ENCODE measurements at places on chromosomes 11 and 22.

GRCh38 chr11:4826425-4826824 is 5.3 kb downstream of the OR51F2 start:
- DNase-seq = no peak

- no peak for DNase-seq
Measured at GRCh38 chr11:16792426-16792825, 54.0 kb downstream of the C11orf58 start.

DNA sequence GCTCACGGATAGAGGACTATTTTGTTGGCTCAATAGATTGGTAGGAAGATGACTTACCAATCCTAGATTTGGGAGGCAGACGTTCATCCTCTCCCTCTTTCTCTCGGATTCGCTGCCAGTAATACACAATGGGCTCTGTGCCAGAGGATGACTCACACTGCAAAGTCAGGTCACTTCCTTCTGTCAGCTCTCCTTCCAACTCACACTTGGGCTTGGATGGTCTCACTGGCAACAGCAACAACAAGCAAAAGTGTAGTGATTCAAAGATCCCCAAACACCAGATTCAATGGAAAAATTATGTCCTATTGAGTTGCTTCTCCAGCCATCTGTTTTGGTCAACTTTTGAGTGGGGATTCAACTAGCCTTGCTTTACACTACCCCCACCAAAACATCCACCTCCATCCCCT is 21.7 kb upstream of the HSPA8 start:
- peak; percentile 89 for DNase-seq

DNA sequence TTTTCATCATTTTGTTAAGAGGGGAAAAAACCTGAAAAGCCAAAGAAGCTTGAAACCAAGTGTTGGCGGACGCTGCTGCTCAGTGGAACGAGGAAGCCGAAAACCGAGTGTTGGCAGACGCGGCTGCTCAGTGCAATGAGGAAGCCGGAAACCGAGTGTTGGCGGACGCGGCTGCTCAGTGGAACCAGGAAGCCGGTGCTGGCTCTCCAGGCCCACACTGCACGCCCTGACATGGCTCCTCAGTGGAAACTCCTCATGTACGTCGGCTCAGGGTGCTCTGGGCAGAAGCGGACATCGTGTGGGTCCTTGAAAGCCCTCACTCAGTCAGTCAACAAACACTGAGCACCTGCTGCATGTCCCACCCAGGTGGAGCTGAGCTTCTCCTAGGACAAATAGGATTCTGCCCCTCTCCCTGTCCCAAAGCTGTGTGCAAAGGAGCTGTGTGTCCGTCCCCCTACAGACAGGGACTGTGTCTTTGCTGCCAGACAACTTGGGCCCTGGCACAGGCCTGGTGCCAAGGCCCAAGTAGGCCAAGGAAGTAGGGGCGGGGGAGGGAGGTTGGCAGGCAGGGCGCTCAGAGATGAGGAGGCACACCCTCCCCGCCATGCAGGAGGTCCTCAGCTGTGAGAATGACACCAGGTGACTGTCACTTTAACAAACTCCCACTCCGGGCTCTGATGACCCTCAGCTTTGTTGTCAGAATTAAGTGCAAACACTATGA is 37.3 kb downstream of the PHF21B start:
- no peak for DNase-seq

- no peak for DNase-seq
Measured at GRCh38 chr11:44973632-44974401, 23.1 kb upstream of the TP53I11 start.

DNA sequence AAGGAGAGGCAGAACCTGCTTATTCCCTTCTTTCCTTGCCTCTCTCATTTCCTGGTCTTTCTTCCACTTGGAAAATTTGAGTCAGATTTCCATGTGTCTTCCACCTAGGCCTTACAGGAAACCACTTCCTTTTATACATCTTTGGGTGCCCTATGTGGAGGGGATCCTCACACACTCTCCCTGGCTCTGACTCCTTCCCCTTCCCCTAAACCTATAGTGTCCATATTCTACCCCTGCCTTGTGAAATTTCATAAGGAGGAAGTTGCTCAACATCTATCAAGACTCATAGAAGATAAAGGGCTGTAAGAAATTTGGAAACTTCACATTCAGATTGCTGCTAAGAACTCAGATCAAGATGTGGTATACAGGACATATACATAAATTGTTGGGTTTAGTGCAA is 20.4 kb downstream of the TUG1 start:
- DNase-seq = no peak

- DNase-seq = no peak
Measured at GRCh38 chr22:38203090-38203810, 1.5 kb downstream of the MAFF start.

- DNase-seq = no peak
Measured at GRCh38 chr22:48429446-48430020, 1398.1 kb downstream of the BRD1 start.

- DNase-seq = no peak
Measured at GRCh38 chr11:103736315-103737036, 300.0 kb upstream of the DDI1 start.

DNA sequence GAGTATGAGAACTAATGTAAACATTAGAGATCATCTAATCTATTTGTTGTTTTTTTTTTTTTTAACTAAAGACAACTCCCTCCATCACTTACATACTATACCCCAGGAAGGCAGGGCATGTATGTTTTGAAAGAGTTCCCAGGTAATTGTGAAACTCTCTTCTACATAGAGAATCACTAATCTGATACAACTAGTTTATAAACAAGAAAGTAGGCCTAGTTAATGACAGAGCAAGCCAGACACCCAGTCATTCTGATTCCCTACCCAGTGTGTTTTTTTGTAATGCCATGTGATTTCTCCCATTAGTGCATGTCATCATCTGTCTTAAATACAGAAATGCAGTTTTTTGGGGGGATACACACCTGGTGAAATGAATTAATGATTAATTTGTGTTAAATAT is 120.9 kb downstream of the C11orf65 start:
- no peak for DNase-seq

DNA sequence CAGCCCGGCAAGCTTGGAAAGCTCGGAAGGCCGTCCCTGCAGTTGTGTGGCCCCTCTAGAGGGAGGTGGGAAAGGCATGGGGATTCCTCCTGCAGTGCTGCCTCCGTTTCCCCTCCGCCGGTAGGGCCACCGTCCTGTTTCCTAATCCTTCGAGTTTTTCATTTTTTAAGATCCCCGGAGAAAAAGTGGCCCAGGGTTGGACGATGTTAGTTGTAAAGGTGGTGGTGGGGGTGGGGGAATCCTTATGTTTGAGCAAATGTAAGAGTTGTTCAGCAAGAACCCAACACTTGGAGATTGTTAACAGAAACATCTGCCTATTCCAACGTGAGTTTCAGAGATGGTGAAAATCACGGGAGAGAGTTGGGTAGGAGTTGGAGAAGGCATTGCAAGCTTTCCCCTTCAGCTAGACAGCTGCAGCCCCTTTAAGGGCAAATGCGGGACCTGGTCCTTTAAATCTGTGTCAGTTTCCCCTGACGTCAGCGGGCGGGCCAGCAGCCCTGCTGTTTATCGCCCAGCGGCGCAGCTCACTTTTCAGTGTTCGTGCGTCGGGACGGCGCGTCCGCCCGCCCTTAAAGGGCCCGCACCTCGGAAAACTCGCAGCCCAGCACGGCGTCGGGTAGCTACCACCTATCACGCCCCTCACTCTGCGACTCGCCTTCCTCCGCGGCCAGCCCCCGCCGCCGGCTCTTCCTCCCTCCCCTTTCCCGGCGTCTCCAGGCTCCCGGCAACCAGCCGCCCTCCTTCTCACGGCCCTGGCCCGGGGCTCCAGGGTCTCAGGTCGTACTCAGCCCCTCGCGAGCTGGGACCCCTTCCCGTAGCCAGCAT is at the start of gene SIDT2:
SIDT2 (plus strand) TSS at position 534 of the 825 bp plus-strand sequence. CDS start 521 bp downstream, outside the sequence.
- DNase-seq = peak; percentile 75

DNA sequence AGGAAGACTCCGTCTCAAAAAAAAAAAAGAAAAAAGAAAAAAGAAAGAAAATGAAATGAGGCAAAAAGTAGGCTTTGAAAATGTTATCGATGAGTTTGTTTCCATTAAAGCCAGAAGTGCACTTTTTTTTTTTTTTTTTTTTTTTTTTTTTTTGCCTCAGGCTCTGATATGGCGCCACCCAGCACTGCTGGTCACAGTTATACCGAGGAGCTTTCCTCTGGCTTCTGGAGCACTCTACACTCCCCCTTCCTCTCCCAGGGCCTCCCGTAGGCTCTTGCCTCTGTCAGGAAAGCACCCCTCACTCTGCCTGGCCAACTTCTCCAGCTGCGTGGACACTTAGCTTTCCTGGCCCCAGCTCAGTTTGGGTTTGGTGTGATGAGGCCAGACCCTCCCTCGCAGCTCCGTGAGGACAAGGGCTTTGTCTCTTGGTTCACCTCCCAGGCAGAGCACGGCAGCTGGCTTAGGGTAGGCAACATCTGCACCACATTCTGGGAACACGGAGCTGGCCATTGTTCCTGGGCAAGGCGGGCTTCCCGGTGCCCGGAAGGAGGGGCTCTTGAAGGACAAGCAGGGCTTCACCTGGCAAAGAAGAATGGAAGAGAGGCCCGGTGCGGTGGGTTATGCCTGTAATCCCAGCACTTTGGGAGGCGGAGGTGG is 16.9 kb downstream of the FADS2 start:
- no peak for DNase-seq

GRCh38 chr11:125513705-125514265 is 17.7 kb upstream of the FEZ1 start:
- no peak for DNase-seq

- DNase-seq = no peak
Measured at GRCh38 chr11:79768343-79768742, 327.5 kb upstream of the TENM4 start.

DNA sequence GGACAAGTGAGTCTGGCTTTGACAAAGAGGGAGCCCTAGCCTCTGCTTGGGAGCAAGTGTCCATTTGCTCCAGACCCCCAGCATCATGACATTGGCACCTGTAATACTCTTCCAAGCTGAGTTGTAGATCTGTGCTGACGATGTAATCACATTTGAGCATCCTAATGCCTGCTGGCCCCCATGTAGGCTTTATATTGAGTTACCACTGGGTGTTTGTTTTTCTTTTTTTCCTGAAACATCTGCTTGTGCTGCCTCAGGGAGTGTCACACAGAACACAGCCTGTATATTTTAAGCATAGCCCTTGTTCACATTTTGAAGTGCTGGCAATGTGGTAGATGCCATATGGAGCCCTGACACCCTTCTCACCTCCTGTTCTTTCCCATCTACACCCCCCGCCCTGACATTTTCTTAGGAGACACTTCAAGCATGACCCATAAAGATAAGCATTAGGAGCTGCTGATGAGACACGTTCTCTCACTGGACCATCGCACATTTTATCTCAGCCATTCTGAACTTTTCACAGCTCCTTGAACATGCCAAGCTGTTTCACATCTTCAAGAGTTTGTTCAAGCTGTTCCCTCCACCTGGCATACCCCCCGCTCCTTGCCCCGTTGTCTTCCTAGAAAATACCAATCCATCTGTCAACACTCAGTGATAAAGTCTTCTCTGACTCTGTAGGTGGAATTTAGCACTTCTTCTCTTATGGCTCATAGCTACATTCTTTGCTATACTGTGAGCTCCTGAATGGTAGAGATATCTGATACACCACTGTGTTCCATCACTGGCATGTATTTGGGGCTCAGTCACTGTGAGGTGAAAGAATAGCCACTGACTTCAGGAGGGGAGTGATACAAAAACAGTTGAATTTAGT is 128.7 kb downstream of the TRIM44 start:
- no peak for DNase-seq

GRCh38 chr11:128428935-128429334 is 158.4 kb downstream of the ETS1 start:
- DNase-seq = no peak

DNA sequence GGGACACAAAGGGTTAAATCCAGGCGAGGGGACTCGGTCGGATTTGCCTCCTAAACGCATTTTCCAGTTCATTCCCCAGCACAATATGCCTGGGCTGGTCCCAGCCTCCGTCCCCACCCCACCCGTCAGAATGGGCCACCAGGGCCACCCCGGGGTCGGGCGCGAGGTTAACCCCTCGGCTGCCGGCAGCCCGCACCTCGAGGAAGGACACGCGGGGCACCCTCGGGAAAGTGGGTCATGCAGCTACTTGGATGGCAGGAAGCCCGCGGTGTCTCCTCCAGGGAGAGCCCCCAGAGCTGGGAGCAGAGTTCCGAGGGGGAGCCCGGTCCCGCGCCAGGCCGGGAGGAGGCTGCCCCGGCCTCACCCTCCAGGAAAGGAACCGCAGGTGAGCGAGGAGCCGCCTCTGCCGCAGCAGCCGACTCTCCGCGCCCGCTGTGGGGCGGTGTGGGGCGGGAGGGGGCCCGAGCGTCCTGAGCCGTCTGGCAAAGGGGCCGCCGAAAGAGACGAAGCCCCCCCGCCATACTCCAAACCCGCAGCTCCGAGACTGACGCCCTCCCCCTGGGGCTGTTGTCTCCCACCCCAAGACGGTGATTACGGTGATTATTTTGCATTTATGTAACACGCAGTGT is 1.4 kb downstream of the NECTIN1 start:
- no peak for DNase-seq

- peak; percentile 48 for DNase-seq
Measured at GRCh38 chr11:128290106-128290840, 297.1 kb downstream of the ETS1 start.

- no peak for DNase-seq
Measured at GRCh38 chr11:62463121-62463542, 44.3 kb downstream of the SCGB1A1 start.

DNA sequence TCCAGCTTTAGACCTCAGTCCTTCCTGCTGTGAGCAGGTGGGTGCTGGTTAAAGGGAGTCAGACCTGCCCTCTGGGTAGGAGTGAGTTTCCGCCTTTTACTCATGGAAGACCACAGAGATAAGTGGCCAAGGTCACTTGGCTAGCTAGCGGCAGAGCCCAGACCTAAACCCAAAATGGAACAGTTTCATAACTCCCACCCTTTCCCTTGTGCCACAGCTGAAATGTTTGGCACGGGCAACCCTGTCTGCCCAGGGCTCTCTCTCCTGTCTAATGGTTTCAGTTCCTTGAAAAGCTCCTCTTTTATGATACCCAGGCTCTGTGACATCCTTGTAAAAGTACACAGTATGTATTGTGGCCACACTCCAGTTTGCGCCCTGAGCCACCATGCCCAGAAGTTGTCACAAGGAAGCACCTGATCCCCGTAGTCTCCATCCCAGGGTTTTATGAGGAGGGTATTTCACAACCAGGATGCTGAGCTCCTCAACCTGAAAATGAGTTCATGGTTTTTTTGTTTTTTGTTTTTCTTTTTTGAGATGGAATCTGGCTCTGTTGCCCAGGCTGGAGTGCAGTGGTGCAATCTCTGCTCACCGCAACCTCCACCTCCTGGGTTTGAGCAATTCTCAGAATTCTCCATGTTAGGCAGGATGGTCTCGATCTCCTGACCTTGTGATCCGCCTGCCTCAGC is 5.1 kb downstream of the MB start:
- DNase-seq = no peak

DNA sequence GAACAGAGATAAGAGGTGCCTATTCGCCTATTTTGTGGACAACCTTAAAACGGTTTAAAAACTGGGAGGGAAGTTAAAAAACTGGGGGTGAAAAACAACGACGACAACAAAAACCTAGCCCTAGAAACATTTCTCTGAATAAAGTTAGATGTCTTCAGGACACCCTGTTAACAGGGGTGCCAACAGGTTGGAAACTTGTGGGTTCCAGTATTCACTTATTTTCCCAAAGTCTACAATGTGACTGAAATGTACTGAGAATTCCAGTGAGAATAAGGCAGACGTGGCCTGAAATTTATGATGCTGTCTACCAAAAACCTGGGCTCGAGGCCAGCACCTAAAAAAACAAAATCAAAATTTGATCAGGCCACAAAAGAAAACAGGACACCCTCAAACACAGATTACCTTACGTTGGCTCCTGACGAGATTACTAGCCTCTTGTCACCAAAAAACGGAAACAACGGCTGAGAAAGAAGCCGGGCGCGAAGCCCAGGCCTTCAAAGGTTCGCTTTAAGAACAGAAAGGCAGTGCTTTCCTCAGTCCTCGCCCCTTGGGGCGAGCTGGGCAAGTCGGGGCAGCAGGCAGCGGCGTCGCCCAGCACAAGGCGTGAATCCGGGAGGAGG is 906 bp downstream of the CCDC90B start:
- DNase-seq = no peak

All from kidney epithelial cell (primary cell).